ENCODE measurements at places on chromosomes 1 and 21.

GRCh38 chr21:18248171-18248570 lies 3.5 kb downstream of the CHODL start:
- DNase-seq: no peak

DNA sequence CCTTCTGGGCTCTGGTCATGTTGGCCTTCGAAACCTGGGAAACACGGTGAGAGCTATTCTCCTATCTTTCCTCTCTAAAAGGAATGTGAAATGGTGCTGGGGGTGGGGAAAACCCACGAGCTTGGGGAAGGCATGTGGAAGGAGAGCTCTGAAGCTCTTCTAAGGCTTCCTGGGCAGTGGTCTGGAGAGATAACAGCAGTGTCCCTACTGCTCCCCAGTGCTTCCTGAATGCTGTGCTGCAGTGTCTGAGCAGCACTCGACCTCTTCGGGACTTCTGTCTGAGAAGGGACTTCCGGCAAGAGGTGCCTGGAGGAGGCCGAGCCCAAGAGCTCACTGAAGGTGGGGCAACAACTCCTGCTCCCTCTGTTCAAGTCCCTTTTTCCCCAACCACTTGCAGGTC lies 2.8 kb downstream of the USP21 start:
- DNase-seq: no peak

DNA sequence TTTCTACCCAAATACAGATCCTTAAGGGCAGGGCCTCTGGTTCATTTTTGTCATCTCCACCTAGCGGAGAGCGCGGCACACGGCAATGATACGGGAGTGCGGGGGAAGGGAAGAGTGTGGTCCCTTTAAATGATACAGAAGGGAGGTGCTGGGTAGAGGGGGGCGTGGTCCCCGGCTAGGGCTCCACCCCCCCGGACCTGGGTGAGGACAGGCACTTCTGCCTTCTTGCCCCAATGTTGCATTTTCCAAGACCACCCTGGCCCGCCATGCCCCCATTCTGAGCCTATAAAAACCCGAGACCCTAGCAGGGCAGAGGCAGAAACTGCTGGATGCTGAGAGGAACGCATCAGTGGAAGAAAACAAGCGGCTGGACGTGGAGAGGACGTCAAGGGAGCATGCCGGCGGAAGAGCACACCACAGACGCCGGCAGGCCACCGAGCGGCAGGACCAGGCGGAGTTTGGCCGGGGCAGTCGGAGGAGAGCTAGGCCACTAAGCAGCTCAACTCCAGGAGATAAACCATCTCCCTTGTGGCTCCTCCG lies 30.0 kb downstream of the LRRC3 start:
- DNase-seq: no peak

DNA sequence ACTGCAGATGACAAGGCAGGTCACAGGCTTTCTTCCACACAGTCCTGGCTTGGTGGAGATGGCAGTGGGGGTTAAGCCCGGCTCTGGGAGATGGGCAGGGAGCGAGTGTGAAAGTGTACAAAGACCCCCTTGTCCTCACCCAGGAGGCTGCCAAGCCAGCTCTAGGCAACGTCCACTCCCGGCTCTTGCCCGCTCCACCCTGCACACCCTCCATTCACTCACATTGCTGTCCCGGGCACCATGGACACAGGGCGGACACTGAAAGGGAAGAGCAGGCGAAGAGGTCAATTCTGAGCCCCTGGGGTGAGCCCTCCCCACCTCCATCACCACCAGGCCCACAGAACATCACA lies 8.9 kb downstream of the COL16A1 start:
- DNase-seq: no peak

DNA sequence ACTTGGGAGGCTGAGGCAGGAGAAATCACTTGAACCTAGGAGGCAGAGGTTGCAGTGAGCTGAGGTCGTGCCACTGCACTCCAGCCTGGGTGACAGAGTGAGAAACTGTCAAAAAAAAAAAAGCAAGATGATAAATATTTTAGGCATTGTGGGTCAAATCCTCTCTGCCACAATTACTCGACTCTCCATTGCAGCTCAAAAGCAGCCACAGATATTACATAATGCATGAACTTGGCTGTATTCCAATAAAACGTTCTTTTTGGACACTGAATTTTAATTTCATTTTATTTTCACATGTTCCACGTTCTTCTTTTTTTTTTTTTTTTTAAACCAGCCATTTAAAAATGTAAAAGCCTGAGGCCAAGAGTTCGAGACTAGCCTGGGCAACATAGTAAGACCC lies 69.4 kb downstream of the TCP10L start:
- no peak for DNase-seq

- no peak for DNase-seq
Observed at GRCh38 chr1:183276386-183277080, 90.5 kb downstream of the LAMC2 start.

DNA sequence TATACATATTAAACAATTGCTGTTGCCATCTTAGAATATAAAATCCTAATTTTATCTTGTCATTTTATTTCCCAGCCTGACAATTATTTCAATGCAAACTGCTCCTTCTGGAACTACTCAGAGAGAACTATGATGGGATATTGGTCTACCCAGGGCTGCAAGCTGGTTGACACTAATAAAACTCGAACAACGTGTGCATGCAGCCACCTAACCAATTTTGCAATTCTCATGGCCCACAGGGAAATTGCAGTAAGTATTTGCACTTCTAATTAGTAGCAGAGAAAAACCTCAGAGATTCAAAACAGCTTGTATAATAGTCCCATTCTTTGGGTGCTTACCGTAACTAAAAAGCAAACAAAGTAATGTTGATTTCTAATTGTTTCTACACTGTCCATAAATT lies 167.2 kb downstream of the ADGRL2 start:
- DNase-seq: no peak

DNA sequence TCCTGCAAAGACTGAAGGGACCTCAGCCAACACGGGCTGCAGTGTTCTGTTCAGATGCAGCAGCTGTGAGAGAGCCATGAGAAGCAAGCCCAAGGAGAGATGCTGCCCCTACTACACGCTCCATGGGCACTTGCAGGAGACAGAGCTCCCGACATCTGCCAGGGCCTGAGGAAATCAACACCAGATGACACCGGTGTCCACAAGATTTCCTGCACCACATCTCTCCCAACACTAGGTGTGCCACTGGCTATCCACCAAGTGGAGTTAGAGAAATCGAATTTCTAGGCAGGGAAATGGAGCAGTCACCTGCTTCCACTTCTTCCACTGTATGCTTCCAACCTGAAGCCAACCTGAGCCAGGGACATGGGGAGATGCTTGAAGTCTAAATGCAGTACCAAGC lies 445.3 kb downstream of the RWDD3 start:
- no peak for DNase-seq

GRCh38 chr1:110877364-110877763 lies 4.4 kb downstream of the CD53 start:
- DNase-seq: no peak

GRCh38 chr1:223229756-223230155 lies 86.7 kb upstream of the TLR5 start:
- no peak for DNase-seq

DNA sequence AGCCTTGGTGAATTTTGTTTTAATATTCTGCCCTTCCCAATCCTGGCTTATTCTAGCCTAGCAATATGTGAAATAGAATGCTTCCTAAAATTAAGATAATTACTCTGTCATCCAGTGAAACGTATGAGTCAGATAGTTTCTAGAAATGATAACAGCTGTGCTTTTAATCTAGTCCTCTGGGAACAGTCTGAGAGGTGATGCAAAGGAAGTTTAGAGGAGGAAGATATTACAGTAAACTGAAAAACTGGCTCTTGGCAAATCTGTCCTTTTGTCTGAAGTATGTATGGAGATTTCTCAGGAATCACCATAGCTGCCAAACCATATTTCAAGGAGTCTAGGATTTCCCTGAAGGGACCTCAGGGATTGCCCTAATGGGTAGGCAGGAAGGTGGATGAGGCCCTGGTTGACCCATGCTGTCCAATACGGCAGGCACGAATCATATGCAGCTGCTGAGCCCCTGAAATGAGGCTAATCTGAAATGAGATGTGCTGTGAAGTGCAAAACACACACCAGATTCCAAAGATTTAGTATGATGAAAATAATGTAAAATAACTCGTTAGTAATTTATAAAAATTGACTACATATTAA lies 70.8 kb upstream of the LBR start:
- DNase-seq: no peak

DNA sequence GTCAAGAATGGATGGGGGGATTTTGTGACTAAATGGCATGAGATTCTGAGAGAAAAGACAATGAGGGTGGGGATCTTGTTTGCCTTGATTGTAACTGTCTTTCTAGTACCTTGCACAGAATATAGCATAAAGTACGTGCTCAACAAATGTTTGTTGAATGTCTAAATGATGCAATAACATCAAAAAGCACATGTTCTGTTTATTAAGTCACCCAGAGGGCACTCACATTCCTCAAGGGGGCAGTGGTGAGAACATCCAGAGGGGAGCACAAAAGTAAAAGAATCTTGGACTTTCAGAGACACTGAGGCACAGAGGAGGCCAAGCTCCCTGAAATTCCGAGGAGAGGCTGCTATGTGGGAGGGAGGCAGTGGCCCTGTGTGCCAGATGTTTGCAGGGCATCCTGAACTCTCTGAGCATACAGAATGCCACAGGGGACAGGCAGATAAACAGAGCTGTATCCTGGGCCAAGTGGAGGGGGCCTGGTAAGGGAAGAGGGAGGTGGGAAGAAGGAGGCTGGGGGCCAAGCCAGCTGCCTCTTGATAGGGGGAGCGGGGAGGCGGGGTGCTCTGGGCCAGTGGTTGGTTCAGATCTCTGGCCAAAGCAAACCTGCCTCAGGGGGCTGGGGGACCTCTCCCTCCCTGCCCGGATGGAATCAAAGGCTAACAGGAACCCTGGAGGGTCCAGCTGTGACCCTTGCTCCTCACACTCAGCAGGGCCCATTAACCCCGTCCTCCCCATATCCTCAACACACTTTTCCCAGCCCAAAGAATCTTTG lies 6.5 kb upstream of the ATP1A2 start:
- DNase-seq: no peak
